ENCODE measurements at places on chromosomes 6 and 20.

DNA sequence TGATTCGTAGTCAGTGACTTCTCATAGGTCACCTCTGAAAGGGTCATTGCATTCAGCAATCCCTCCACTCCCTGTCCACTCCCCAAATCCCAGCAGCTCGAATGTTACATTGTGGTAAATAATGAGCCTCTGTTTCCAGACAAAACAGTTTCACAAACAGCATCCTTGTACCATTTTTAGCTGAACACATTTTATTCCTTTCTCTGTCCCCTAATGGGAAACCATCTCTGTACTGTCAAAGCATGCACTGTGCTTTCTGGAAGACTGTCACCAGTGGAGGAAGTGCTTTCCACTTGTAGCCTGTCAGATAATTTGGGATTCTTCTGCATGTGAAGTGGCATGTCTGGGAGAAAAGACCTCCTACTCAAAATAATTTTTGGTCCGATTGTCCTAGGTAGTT is 82.0 kb downstream of the SLC35F1 start:
- DNase-seq: no peak

DNA sequence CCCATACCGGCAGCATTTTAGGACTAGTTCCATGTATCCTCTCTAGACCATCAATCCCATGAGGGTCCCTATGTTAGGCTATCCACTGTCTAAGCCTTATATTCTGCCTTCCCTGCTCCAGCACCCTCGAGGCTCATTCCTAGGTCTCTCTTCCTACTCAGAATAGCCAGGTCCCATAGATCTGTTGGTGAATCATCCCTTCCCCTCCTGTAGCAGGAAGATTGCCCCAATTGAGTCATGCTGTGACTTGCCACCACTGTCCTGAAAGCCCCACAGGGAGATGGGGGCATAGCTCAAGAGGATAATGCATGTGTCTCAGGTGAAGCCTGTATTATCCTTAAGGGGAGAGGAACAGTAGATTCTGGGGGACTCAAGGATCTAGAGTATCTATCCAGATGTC is 143.1 kb upstream of the MOCS1 start:
- DNase-seq: no peak

GRCh38 chr6:150902142-150902776 is 36.8 kb downstream of the MTHFD1L start:
- DNase-seq: no peak

GRCh38 chr20:10713161-10713560 is 39.4 kb upstream of the JAG1 start:
- no peak for DNase-seq

DNA sequence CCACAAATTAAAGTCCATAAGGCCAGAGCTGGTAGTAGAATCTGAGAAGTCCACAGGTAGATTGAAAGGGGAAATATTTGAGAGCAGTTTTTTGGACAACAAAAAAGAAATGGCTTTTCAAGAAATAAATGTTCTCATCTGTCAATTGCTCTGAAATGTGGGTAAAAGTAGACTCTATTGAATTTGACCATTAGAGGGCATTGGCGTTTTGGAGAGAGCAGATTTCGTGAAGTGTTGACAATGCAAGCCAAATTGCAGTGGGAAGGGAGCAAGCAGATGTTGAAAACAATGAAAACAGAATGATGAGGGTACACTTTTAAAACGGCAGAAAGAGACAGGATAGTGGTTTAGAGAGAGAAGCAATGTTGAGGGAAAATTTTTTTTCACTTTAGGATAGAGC is 149.1 kb upstream of the FAM83B start:
- DNase-seq: peak; percentile 5

- DNase-seq: no peak
These were observed 117.5 kb upstream of the QKI start for GRCh38 chr6:163296835-163297519.

- DNase-seq: no peak
These were observed 41.0 kb downstream of the GPX5 start for GRCh38 chr6:28566527-28567252.
